ENCODE measurements at places on chromosomes 1 and 21. TPM values are rescaled to one million over a fixed set of nuclear protein-coding genes. Genes with fewer than 3 reads are reported as not detected.

The EPHA8 gene
- 2.0 TPM for total RNA-seq

- no peak for DNase-seq
Observed at GRCh38 chr1:70156529-70157120, 48.8 kb downstream of the LRRC40 start.

The SUSD4 gene
- 16.7 TPM for total RNA-seq

The AXDND1 gene
- total RNA-seq: 0.41 TPM

The PARP1 gene
- total RNA-seq: 115 TPM

The TEDDM1 gene
- total RNA-seq: not detected
